GM20000 (cell line): ENCODE measurements at places on chromosomes 1 and 21.
A peak's percentile ranks its signal among the peaks of the same experiment; 100 is the strongest.

GRCh38 chr1:16369821-16370220 lies 2.8 kb downstream of the SZRD1 start:
- DNase-seq: no peak

- no peak for DNase-seq
Measured at GRCh38 chr1:117899801-117900200, 29.6 kb downstream of the GDAP2 start.

- DNase-seq: peak; percentile 32
Measured at GRCh38 chr21:14259747-14260146, 43.8 kb downstream of the RBM11 start.

- no peak for DNase-seq
Measured at GRCh38 chr1:64526312-64526711, 56.4 kb downstream of the CACHD1 start.

- no peak for DNase-seq
Measured at GRCh38 chr1:25900219-25900618, 6.0 kb downstream of the STMN1 start.

- no peak for DNase-seq
Measured at GRCh38 chr1:229006121-229006870, 264.6 kb upstream of the RAB4A start.

GRCh38 chr1:219726480-219727272 lies 113.8 kb upstream of the ZC3H11B start:
- DNase-seq: no peak

DNA sequence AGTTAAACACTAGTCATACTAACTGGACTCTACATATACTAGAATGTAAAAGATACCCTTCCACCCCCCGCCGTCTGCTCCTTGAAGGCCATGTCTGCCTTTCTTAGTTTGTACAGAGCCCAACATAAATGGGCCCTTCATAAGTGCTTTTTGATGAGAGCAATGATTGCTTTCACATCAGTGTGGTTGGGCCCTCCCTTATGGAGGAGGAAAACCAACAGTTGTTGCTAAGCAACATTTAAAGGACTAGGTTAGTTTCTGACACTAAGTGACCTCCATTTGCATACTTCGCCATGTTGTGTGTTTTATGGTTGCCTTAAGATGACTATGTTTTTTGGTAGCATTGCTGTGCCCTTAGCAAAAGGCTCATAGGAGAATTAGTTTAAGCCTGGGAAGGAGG lies 182.0 kb upstream of the SGIP1 start:
- DNase-seq: no peak

- no peak for DNase-seq
Measured at GRCh38 chr1:201718346-201719202, 110.4 kb upstream of the IPO9 start.

GRCh38 chr1:93025572-93025971 lies 53.5 kb upstream of the MTF2 start:
- DNase-seq: no peak

GRCh38 chr1:100073531-100073930 lies 59.2 kb downstream of the SASS6 start:
- DNase-seq: no peak

DNA sequence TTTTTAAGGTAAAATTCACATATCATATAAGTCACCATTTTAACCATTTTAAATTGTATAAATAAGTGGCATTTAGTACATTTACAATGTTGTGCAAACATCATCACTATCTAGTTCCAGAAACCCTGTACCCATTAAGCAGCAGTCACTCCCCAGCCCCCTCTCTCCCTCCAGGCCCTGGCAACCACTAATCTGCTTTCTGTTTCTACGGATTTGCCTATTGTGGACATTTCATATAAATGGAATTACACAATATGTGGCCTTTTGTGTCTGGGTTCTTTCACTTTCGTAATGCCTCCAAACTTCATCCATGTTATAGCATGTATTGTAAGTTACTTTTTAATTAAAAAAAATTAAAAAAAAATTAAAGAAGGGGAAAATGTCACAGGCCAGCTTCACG lies 58.0 kb upstream of the RAB3GAP2 start:
- no peak for DNase-seq

GRCh38 chr1:193703655-193704054 lies 517.2 kb upstream of the B3GALT2 start:
- no peak for DNase-seq
